AG09319 (cell line): ENCODE measurements at places on chromosomes 2 and 18.
A peak's percentile ranks its signal among the peaks of the same experiment; 100 is the strongest.

DNA sequence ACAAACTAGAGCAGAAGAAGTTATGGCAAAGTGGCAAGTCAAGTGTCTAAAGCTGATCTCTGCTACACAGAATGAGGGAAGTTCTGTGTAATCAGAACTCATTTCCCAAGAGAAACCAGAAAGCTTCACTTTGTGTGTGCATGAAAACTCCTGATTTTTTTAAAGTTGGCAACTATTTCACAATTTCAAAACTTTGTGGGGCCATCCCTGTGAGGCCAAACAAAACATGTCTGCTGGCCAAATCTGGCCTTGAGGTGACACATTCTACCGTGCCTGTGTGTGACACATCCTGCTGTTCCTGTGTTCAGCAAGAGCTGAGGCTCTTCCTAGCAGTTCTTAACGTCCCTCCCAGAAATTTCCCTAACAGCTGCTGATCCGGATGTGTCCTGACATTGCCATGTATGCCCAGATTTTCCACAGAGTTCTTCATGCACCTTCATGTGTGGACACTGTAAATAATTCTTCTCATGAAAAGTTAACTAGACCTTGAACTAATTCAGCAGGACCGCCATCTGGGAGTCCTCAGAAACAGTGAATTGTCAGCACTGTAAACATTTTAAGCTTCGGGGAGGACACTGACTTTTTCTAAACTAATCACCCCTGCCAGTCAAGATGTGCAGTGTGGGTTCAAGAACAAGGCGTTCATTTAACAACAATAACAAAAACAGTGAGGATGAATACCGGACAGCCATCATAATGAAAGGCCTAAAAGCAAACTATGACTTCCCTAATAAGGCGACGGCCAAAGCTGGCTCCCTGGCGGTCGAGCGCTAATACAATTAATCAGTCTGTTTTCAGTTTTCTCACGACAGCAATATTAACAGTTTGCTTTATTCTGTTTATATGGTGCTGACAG lies 99.0 kb downstream of the PLEKHM3 start:
- peak; percentile 10 for DNase-seq

- DNase-seq: no peak
Observed at GRCh38 chr2:159201360-159202063, 85.0 kb downstream of the WDSUB1 start.

GRCh38 chr2:9266711-9267110 lies 60.1 kb downstream of the ASAP2 start:
- no peak for DNase-seq

DNA sequence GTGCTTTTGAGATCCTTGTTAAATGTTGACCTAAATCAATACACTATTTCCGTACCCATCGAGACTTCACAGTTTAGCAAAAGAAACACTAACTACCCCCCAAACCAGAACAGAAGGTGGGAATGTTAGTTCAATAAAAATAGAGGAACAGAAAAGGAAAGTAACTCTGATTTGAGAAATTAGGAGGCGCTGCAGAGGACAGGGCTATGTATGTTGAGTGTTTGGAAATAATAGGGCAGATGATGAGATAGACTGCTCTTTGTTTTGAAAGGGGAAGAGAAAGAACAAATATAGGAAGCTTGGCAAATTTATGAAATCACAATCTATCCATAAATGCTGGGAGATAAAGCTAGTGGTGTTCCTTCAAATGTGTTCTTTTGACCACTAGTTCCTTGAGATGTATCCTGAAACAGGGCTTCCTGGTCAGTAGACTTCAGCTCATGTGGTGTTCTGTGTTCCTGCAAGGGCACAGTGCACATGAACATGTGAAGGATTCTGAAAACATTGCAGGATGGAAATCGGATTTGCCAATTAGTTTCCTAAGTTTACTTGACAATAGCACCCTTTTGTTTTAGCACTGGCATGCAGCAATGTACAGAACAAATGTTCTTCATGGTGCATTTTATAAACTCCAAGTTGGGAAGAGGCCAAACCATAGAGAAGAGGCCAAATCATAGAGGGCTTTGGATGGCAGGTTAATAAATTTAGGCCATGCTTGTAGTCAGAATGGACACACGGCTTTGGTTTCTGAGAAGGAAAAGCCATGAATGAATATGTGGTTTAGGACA lies 39.8 kb downstream of the RHBDD1 start:
- no peak for DNase-seq

DNA sequence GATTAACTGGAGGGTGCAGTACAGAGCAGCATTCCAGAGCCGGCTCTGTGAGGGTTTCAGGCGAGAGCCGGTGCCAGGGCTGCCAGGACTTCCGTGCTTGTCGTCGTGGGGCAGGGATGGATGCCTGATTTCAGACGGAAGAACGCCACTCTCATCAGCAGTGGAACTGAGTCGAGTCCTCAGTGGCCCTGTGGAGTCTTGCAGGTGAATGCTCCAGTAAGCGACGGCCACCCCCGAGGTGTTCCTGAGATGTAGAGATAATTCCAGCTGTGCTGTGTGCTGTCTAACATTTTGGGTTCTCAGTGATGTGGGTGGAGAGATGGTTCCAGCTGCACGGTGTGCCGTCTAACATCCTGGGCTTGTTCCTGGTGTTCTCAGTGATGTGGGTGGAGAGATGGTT lies 103.1 kb upstream of the ALKAL2 start:
- DNase-seq: no peak

- DNase-seq: peak; percentile 96
Observed at GRCh38 chr2:237669628-237670392, 42.4 kb downstream of the LRRFIP1 start.

DNA sequence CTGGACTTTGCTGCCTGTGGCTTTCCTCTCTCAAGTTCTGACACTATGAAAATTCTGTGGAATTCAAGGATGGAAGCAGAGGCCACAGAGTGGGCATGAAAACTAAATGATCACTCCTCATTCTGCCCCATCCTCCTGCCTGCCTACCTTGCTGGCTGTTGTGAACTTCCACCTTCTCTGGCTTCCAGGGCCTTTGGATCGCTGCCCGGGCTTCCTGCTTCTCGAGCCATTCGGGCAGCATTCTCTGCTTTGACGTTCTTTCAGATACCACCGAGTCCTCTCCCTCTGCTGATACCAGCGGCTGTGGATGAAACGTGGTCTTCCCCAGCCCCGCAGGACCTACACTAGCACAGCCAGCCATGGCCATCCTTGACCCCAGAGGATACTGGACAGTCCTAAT lies 327.7 kb upstream of the SLC14A2 start:
- DNase-seq: no peak

DNA sequence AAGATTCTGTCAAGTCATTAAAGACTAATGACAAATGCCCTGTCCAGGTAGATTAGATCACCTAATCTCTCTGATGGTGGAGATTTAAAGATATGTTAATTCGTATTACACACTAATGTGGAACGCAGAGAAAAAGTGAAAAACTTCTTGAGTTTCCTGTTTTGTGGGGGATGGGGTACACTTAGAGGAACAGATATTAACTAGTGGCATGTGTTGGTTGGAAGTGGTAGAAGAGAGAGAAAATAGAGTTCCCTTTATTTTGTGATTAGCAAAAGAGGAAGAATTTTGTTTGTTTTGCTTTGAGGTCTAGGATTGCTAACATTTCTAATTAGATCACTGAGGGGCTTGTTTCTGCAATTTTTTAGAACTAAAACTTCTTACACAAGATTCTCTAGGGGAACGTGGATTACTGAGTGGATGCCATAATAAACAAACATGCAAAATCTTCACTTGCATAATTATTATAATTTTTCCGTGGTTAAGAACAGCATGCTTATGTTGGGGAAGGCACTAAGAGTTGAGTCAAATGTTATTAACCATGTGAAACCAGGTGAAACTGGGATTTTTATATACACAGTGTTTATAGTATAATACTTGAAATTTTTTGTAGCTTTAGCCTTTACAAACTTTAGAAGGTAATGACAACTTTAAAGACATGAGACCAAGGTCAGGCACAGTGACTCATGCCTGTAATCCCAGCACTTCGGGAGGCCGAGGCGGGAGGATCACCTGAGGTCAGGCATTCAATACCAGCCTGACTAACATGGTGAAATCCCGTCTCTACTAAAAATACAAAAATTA lies 97.4 kb upstream of the STK17B start:
- DNase-seq: peak; percentile 84

DNA sequence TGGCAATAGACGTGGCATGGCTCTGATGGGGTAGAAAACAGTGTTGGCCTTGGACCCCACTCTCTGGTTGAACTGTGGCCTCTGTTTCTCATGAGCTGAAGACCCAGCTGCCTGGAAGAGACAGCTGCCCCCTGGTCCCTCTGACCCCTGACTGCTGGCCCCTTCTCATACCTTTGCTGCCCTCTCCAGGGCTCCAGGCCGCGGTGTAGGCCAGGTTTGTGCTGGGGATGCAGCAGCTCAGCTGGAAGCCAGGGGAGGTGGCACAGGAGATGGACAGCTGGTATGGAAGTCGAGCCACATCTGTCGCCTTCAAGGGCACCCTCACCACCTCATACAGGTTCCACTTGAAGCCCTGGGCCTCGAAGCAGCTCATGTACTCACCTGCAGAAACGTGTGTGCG lies 31.7 kb upstream of the SELENOI start:
- DNase-seq: no peak

DNA sequence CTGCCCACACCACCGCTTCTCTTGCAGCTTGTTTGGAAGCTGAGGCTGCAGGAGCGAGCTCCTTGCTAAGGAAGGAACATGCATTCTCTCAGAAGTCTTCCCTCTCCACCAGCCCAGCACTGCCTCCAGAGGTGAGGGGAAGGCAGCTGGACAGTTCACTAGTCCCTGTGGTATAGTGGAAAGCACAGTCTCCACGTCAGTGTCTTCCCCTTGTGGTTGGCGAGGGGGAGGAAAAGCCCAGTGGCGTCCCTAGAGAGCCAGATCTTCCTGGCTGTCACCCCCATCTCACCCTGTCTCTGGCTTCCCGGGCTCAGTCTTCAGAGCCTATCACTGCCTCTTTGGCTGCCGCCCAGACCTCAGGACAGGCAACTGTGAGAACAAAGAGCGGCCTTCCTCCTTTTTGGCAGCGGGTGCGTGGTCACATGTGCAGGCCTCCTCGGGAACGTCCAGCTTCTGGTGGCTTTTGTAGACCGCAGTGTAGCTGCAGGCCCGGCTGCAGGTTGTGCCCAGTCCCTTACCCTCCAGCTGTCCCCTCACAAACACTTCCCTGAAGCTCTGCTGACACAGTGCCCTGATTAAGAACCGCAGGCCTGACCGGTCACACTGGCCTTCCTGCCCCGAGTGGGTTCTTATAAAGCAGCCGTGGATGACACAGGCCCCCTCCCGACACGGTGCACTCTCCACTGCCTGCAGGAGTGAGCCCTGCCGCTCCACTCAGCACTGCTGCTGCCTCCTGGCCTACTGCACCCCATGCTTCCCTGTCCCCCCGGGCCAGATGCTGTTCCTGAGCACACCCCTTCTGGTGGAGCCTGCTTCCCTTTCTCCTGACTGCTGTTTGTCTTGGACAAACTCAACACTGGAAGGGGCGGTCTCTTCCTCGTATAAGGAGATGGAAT lies 90.9 kb downstream of the RNF144A start:
- DNase-seq: peak; percentile 22

- DNase-seq: no peak
Observed at GRCh38 chr2:238587776-238588660, 161.3 kb downstream of the ASB1 start.

- no peak for DNase-seq
Observed at GRCh38 chr2:106026271-106027190, 167.6 kb downstream of the UXS1 start.

DNA sequence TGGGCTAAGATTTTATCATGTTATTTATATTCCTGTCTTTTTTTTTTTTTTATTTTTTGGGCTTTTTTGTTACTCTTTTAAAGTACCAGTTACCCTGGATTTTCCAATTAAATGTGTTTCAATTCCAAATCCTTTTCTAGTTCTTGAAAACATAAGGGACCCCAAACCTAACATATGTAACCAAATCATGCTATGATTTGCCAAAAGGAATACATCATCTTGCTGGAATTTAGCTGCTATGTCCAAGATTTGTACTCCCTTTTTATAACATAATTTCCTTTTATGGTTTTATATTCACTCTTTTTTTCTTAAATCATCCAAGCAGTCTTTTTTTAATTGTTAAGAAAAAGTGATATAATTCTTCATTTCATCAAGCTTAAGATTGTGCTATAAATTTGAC lies 60.9 kb upstream of the DSEL start:
- DNase-seq: no peak

- DNase-seq: no peak
Observed at GRCh38 chr18:73621091-73621490, 526.5 kb downstream of the FBXO15 start.

GRCh38 chr2:51717312-51717711 lies 685.4 kb upstream of the NRXN1 start:
- no peak for DNase-seq

- no peak for DNase-seq
Observed at GRCh38 chr18:58470292-58470691, 158.6 kb downstream of the ALPK2 start.

DNA sequence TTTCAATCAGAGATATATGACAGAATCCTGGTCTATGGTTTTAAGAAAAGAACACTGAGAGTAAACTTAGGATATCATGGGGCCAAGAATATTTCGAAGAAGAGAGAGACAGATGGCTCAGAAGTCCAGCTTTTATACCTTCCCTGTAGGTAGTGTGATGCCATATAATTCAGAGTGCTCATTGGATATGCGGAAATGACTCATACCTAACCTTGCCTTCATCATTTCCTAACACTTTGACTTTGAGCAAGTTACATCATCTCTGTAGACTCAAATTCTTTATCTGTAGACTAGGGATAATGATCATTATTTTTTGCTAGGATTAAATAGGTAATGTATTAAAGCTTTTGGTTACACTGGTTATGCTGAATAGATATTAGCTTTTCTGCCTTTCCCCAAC lies 461.6 kb upstream of the CNTNAP5 start:
- no peak for DNase-seq

DNA sequence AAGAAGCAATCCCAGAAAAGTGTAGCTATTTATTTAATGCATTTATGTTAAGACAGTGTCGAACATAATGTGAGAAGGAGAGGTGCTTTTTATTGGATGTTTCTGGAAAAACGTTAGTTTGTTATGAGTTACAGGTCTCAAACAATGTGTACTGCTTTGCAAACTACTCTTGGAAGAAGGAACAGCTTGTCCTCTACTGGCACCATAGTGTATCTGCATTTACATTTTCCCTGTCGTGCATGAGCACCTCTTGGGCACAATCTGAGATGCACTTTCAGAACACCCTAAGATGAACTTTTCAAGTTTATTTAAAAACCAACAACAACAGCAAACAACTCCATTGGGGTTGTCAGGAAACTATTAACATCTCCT lies 22.8 kb downstream of the CCNYL1 start:
- no peak for DNase-seq

- no peak for DNase-seq
Observed at GRCh38 chr2:24380820-24381219, 20.5 kb upstream of the ITSN2 start.

- DNase-seq: no peak
Observed at GRCh38 chr18:36950282-36950681, 121.4 kb downstream of the KIAA1328 start.
